ENCODE measurements at places on chromosomes 6 and 20.
A peak's percentile ranks its signal among the peaks of the same experiment; 100 is the strongest.

DNA sequence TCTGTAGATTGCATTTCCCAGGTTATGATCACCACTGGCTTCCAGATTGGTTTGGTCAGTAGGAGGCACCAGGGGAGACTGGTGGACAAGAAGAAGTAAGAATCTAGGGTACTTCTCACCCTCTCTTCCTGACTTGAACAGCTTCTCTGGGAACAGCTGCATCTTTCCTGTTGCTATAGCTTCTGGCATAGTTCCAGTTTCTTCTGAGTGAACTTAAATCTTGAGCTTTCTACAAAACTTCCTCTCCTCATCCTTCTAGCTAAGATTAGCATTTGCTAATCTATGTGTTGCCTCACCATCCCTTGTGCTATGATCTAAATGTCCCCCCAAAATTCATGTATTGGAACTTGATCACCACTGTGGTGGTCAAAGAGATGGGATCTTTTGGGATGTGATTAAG is 724.6 kb downstream of the UTRN start:
- DNase-seq, result peak; percentile 16

DNA sequence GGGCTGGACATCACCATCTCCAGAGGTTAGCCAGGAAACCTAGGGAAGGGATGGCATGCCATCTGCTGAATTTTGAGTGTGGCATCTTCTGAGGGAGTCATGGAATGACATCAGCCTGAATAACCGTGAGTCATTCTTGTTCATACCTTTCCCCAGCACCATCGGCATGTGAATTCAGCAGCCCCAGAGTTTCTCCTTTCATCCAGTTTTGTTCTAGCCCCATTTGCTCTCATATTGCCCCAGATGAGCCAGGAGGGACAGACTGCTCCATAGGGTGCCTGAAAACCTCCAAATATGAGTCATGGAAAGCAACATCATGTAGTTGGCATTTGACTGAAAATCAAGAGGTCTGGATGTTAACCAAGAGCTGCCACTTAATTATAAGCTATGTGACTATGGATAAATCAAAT is 219.2 kb upstream of the SGK1 start:
- DNase-seq, result peak; percentile 93

GRCh38 chr6:3276174-3277167 is 17.7 kb downstream of the PSMG4 start:
- DNase-seq, result no peak

DNA sequence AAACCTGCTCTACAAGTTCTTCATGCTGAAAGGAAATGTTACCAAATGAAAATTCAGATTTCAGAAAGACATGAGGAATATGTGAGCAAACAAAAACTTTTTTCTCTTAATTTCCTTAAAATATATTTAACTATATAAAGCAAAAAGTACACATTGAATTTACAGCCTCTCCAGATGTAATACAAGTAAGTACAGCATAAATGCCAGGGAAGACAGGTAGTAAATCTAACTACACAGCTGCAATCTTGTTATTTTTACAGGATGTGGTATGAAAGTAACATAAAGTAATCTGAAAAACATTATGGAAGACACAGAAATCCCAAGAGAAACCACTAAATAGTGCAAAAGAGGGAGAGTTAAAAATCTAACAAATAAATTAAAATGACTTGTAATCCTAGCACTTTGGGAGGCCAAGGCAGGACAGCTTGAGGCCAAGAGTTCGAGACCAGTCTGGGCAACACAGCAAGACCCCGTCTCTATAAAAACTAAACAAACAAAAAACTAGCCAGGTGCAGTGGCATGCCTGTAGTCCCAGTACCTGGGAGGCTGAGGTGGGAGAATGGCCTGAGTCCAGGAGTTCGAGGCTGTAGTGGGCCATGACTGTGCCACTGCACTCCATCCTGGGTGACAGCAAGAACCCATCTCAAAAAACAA is 50.7 kb downstream of the FAM8A1 start:
- DNase-seq, result no peak

DNA sequence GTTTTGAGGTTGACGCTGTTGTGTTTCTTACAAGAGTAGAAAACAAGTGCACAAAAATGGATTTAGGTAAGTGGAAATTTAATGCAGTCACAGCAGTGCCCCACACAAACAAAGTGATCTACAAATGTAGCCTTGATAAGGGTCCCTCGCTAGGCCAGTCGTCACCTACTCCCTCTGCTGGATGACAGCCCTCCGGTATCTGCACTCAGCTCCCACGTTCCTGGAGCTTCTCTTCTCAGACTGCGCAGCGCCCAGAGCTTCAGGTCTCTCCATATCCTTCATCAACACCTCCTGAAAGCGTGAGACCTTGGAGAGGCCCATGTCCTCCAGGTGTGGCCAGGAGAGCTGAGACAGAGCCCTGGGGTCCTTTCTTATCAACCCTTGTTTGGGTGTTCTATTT is 58.3 kb upstream of the MAP3K4 start:
- no peak for DNase-seq

DNA sequence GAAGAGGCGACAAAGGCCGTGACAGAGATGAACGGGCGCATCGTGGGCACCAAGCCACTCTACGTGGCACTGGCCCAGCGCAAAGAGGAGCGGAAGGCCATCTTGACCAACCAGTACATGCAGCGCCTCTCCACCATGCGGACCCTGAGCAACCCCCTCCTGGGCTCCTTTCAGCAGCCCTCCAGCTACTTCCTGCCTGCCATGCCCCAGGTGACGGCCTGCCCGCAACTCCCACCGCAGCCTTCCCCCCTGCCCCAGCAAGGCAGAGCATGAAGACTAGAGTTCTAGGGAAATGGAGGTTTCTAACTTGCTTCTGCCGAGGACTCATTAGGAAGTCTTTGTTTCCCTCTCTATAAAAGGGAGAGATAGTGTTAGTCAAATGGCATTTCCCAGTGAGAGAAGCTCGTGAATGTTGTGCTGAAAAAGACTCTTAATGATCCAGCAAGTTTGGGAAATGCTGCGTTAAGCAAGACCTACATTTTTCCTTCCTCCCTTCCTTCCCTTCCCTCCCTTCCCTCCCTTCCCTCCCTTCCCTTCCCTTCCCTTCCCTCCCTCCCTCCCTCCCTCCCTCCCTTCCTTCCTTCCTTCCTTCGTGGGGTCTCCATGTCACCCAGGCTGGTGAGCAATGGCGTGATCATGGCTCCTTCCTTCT is 20.8 kb downstream of the PABPC1L start:
- DNase-seq, result no peak

GRCh38 chr6:109998159-109998785 is 20.2 kb downstream of the GPR6 start:
- DNase-seq, result no peak

DNA sequence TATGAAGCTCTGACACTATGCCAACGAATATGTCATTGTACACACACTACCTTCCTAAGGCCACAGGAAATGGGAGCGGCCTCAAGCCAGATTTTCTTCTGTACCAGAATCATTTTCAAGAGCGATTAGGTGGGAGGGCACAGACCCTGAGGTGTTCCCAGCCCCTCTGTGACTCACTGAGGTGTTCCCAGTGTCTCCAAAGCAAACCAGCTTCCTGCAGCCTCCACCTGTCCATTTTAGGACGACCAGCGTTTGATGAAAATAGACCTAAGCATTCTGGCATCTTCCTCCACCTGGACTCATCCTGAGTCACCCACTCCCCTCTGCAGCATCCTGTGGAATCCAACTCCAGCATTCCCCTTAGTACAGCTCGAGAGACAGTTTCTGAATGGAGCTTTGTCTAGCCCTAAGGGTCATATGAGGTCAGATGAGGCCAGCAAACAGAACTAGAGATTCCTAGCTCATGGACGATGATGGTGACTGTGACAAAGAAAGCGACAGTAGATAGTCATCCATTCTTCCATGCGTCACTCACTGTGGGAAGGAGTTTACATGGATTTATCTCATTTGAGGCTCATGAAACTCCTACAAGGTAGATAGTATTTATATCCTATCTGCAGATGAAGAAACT is 203.4 kb downstream of the PTPRT start:
- DNase-seq, result no peak

DNA sequence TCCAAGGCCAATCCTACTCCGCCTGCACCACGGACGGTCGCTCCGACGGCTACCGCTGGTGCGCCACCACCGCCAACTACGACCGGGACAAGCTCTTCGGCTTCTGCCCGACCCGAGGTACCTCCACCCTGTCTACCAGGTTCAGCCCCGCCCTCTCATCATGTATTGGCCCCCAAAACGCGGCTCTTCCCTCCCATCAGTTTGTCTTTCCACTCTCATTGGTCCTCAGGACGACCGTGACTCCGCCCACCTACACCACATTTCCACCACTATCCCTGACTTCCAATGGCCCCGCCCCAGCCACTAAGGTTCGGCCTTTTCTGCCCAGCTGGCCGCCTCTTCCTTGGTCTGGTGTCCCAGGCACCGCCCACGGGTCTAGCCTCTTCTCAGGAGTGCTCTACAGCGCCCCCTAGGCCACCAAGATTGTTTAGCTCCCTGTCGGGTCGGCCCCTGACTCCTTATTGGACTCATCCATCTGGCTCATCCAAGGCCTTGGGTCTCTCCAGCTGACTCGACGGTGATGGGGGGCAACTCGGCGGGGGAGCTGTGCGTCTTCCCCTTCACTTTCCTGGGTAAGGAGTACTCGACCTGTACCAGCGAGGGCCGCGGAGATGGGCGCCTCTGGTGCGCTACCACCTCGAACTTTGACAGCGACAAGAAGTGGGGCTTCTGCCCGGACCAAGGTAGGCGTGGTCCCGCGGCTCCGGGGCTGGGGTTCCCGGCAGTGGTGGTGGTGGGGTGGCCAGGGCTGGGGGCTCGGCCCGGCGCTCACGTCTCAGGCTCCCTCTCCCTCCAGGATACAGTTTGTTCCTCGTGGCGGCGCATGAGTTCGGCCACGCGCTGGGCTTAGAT is 3.1 kb downstream of the MMP9 start:
- DNase-seq, result no peak

DNA sequence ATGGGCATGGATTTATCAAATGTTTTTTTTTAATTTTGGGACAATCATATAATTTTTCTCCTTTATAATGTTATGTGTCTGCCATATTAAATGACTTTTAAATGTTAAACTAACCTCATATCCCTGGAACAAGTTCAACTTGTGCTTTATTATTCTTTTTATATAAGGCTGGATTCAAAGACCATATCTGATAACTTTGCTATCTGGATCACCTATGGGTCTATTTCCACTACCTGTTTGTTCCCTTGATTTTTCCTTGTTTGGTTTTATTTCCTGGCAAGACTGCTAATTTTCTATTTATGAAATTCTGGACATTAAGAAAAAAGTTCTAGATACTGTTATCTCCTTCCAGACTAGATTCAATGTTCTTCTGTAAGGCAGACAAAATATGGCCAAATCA is 58.8 kb downstream of the TXNDC5 start:
- DNase-seq, result no peak

- DNase-seq, result no peak
These were observed 7.9 kb downstream of the RREB1 start for GRCh38 chr6:7115543-7116231.

- DNase-seq, result peak; percentile 80
These were observed 110.3 kb upstream of the TCF21 start for GRCh38 chr6:133778414-133779130.

GRCh38 chr20:25056690-25057233 is 1.2 kb downstream of the ACSS1 start:
- no peak for DNase-seq

GRCh38 chr6:69138148-69138547 is 503.1 kb downstream of the ADGRB3 start:
- peak; percentile 27 for DNase-seq

DNA sequence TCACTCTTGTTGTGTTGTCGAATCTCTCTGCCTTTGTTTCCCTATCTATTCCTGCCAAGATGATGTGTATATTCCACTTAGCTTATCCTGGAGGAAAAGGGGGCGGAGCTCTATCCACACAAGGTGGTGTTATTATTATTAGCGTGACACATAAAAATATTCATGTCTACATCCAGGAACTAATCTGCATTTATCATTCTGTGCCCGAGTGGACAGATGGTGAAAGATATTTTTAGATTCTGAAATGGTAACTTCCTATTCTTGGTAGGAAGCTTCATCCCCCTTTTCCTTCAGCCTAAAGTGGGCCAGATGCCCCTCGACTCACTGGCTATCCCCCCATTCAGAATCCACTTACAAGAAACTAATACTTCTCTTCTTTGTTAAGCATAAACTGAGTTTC is 2.0 kb downstream of the XKR7 start:
- DNase-seq, result no peak

- DNase-seq, result no peak
These were observed 155.3 kb upstream of the EYA4 start for GRCh38 chr6:133085896-133086295.

- DNase-seq, result peak; percentile 48
These were observed 584 bp downstream of the LYRM4 start for GRCh38 chr6:5260111-5260620.

DNA sequence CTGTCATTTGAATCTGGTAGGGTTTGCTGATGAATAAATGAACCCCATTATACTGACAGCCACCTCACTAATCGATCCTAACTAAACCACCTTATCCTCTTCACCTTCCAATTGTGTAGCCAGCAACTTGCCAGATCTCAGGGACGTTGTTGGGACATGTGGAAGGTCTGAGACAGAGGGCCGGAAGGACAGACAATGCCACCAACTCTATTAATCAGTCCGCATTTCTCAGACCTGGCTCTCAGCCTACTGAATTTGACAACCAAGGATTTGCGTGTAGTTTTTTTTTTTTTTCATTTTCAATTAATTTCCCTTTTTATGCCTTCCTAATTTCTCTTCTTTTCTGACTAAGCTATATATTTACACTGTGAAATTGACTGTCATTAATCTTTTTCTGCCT is 122.5 kb downstream of the CARMIL1 start:
- DNase-seq, result no peak

- peak; percentile 91 for DNase-seq
These were observed 5.1 kb upstream of the KIAA0408 start for GRCh38 chr6:127464161-127464880.

DNA sequence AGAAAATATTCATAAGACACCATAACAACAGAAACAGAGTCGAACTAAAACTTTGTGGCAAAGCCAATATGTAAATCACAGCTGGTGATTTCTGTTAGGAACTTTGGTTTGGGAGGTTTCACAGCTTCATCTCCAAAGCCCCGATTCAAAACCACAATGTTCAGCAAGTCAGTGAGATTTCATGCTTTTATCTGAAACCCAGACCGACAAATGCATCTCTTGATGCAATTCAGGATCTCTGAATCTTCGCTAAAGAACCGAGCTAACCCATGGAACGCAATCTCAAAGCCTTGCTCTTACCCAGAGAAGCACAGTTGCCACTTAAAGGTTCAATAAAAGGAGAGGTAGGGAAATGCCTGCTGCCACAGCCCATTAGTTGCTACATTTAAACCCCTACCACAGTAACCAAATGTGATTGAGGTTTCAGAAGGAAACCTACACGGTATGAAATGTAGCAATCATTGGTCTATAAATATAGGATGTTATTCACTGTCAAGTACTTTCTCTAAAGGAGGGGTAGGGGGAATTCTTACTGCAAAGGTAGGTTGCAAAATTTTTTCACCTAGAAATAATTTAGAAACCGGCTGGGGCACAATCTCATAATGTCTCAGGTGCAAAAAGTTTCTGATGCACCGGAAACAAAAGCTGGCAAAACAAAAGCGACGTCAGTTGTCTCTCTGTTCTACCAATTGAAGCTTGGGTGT is 381.0 kb upstream of the ARID1B start:
- DNase-seq, result no peak
